Activated CD4-positive, alpha-beta T cell treated with anti-CD3 and anti-CD28 coated beads, Interleukin-2, amount 50 U/mL, for 16 hours (primary cell): ENCODE measurements at places on chromosomes 2 and 18.

GRCh38 chr18:23934252-23934651 lies 80.3 kb upstream of the TTC39C start:
- no peak for DNase-seq

DNA sequence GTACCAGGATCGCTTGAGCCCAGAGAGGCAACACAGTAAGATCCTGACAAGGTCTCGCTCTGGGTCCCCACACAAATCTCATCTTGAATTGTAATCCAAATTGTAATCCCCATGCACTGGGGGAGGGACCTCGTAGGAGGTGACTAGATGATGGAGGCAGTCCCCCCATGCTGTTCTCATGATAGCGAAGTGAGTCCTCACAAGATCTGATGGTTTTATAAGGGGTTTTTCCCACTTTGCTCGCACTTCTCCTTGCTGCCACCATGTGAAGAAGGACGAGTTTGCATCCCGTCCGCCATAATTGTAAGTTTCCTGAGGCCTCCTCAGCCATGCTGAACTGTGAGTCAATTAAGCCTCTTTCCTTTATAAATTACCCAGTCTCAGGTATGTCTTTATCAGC lies 46.0 kb upstream of the SERTAD2 start:
- no peak for DNase-seq

- no peak for DNase-seq
These were observed 172.9 kb downstream of the EPHA4 start for GRCh38 chr2:221399183-221399582.

DNA sequence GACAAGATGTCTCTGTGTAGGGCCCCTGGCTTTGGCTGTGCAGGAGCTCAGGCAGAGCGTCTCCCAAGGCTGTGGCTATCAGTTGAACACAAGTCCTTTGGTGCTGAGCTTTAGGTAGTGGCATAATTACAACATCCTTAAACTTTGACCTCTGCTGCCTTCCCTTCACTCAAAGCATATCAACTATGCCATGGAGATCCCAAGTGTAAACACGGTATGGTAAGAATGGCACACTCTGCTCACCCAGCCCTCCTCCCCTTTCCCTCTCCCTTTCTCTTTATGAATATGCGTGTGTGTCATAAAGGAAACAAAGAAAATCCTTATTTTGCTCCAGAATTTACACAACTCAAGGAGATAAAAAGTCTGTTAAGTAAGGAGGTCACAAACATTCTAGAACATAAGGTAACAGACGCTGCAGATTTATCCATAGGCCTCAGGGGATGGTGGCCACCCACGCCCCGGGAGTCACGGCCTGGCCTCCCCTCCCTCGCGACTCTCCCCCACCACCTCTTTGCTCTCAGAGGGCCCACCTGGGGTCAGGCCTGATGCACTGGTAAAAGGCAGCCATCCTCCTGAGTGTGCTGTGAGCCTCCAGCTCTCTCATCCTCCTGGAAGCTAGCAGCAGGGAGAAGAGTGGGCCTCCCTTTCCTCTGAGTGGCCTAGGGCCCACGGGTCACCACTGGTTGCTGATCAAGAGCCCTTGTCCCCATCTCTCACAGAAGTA lies 67.3 kb downstream of the CRACDL start:
- no peak for DNase-seq

DNA sequence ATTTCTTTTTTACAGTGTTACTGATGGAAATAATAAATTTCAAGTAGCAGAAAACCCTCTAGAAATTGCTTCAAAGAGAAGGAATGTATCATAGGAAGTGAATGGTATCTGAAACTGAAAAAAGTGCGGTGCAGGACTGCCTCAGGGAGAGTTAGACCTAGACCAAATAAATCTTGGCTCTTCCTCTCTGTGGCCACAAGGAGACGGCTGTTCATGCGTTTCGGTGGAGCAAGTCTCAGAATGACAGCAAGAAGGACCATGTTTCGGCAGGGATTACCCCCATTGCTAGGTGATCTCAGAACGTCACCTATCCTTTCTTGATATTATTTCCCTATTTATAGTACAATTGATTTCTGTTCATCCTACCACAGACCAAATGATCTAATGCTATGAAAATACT lies 522.3 kb downstream of the SOX11 start:
- no peak for DNase-seq

GRCh38 chr18:38497266-38497665 lies 931.7 kb upstream of the CELF4 start:
- DNase-seq: peak; percentile 32

DNA sequence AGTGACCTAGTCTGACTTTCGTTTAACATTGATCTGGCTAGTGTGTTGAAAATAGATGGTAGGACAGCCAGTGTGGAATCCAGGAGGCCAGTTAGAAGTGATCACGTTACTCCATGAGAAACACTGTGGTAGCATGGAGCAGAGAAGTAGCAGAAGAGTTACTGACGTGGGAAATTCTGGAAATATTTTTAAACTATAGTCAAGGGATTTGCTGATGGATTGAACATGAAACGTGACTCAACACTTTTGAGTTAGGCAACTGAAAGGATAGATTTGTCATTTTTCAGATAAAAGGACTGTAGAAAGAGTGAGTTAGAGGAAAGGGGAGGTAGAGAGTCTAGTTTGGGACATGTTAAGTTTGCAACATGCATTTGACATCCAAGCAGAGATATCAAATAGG lies 130.4 kb downstream of the IRS1 start:
- no peak for DNase-seq

DNA sequence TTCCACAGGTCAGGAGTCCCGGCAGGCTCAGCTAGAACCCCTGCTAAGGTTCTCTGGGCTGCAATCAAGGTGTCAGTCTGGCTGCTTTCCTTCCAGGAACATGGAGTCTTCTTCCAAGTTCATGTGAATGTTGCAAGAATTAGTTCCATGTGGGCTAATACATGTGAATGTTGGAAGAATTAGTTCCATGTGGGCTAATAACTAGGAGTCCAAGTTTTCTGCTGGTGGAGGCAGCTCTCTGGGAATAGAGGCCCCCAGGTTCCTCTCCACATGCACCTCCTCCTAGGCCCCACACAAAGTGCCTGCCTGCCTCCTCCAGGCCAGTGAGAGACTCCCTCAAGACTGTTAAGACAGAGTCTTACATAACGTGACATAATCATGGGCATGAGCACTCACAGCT lies 140.8 kb upstream of the SLC35G4 start:
- DNase-seq: no peak

- DNase-seq: no peak
These were observed 171.8 kb downstream of the CDH2 start for GRCh38 chr18:28005164-28005563.

DNA sequence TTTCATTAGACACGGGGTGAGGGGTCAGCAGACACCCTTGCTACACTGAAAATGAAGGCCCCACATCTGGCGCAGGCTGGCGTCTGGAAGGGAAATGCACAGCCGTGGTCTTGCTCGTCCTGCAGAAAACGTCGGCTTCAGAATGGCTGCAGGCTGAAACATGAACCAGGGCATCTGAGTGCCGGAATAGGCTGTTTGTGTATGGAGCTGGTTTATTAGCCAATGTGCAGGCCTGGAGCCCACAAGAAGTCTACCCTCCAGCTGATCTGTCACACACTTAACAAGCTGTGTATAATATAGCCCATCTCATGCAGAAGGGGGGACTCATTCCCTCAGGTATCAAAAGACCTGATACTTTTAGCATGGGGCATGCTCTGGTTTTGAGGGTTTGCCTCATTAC lies 153.4 kb upstream of the SOX11 start:
- DNase-seq: no peak

- no peak for DNase-seq
These were observed 526.2 kb upstream of the TNP1 start for GRCh38 chr2:217386041-217386440.

DNA sequence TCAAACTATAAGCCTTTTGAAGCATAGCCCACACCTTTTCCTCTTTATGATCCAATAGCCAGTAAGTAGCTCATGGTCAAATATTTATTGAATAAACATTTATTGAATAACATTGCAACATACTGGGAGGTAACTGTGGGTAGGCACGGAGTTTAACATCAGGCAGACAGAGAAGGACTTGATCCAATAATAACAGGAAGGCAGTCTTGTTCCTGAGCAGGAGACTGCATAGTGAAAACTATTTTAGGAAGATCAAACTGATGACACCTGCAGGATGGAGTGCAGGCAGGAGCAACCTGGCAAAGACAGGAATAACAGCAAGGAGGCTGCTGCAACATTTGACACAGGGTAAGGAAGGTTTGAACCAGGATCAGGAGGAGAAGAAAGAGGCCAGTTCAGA lies 3.1 kb upstream of the DCTN1 start:
- no peak for DNase-seq
